ENCODE measurements at places on chromosomes 5 and 9.
A peak's percentile ranks its signal among the peaks of the same experiment; 100 is the strongest.

DNA sequence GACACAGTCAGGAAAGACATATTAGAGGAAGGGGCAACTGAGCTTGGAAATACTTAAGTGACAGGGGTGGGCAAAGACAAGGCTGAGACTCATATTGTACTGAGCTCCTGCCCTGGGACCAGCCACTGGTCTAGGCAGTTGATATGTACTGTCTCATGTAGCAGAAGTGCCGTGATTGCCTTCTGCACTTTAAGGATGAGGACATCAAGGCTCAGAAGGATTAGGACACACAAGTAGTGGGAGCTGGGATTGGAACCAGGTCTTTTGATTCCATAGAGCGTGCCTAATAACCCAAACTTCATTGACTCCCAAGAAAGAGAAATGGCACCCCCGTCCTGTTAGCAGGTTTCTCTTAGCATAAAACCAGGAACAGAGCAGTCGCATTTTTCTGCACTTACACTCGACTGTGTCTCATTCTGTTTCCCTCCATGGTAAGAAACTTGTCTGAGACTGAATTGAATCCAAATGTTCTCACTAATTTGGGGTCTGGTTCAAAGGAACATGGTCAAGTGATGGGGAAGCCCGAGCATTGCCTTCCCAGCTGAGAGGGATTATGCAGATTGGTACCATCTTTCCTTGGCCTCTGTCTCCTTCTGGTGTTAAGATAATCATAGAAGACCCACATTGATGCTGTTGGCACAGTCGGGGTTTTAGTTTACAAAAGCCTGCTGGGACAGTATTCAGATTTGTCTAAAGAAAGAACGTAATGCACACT, 70.4 kb downstream of the ANGPTL2 start:
- no peak for DNase-seq

GRCh38 chr9:26247861-26248260, 569.6 kb upstream of the TUSC1 start:
- no peak for DNase-seq

GRCh38 chr5:132841305-132841704, 10.9 kb upstream of the SHROOM1 start:
- no peak for DNase-seq

DNA sequence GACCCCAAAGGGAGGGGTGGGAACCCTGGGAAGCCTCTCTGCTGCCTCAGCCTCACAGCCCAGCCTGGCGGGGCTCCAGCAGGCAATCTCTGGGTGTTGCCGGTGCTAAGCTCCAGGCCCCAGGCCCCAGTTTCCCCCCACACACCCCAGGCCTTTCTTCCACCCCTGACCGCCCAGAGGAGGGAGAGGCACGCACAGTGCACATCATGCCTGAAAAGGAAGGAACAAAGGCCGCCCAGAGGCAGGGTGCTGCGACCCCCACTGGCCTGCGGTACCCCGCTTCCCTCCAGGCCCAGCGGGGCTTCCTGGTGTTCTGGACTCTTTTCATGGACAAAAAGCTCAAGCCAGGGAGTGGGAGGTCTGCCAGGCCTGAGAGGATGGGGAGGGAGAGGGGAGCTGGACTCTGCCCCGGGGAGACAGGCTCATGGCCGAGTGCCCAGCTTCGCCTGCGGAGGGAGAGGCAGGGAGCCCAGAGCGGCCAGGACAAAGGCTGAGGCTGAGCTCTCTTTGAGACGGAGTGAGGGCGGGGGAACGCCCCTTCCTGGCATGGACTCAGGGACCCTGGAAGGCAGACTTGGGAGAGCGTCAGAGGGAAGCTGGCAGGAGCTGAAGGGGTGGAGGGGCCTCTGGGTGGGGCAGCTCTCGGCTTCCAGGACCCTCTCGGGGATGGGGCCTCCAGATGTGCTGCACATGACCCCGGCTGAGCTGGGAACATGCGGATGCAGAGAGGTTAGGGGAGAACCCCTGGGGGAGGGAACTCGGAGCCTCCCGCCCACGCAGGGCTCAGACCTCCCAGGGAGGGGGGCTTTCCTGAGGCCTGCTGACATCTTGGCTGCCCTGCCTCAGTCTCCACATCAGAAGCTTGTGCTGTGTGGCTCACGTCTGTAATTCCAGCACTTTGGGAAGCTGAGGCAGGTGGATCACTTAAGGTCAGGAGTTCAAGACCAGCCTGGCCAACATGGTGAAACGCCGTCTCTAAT, 1.8 kb upstream of the ENTPD2 start:
- peak; percentile 94 for DNase-seq

DNA sequence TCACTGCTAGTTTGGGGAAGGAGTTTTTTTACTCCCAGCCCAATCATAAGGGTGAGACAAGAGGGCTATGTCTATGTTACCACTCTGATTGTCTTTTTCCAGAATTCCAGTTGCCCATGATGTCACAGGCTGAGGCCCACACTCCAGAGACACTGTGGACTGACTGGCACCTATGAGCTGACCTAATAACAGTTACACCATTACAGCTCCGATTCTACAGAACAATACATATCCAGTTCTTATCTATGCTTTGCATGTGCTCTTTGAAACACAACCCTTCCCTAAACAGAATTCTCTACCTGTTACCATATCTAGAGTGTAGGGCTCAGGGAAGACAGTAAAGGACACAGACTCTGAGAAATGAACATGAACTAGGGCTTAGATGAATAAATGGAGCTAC, 45.7 kb upstream of the ALDOB start:
- DNase-seq, result no peak

DNA sequence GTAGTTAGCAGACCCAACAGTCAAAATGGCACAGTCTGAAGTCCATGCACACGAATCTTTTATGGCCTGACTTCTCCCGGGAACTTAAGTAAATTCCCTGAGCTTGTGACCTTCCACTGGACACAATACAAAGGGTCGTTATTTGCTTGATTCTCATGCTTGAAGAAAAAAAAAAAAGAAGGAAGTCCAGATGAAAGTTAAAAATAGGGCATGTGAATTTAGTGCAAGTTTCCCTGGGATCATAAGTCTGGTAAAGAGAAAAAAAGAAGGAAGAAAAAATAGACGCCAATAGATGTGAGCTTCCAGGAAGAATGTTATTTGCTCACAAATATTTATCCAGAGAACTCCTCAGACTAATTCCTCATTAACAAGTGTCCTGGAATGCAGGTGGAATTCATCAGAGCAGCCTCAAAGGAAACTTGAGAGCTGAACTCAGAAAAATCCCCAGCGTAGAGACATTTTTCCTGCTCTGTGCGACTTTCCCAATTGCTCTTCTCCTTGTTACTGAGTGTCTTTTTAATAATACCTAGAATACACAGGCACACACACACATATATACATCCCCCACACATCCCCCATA, 616.3 kb downstream of the EBF1 start:
- no peak for DNase-seq

GRCh38 chr9:108640230-108640629, 215.6 kb downstream of the ACTL7B start:
- DNase-seq, result no peak

DNA sequence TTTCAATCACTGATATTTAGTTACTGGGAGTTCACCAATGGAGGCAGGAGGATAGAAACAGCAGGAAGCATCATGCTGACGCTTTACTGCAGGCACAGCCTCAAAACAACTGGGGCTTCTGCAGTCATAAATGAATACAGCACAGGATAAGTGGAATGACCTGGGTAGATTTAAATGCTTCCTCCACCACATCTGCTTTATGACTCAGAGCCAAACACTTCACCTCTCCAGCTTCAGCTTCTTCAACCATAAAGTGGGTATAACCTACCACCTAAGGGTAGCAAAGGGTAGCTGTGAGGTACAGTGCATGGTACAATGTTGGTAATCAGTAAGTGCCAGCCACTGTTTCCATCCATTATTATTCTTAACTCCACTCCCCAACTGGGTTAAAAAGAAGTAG, 28.4 kb downstream of the RASEF start:
- no peak for DNase-seq

DNA sequence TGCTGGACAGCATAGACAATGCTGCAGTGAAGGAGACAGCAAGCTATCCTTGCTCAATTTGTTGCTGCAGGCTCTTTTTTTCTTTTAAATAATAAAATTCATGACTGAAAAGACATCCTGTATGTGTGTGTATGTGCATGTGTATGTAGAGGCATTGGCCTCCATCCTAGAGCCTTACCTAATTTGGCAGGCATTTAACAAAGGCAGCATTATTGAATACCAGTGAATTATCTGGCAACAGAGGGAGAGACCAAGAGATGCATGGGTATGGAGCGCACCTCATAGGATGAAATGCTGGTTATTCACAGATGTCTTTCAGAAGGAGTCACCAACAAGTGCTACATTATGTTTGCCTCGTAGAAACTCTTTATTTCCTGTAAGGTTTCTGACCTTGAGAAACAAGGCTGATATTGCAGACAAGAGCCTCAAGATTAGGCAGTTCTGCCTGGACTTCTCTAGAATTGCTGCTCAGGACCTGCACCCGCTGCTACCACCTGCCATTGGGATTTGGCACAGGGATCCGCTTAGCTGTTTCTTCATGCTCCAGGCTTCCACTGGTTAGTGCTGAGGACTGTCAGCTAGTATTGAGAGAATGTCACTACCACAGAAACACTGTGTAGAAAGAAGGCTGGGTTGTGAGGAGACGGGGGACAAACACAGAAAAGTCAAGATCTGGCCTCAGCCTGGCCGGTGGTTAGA, 247.7 kb upstream of the RFX3 start:
- no peak for DNase-seq

DNA sequence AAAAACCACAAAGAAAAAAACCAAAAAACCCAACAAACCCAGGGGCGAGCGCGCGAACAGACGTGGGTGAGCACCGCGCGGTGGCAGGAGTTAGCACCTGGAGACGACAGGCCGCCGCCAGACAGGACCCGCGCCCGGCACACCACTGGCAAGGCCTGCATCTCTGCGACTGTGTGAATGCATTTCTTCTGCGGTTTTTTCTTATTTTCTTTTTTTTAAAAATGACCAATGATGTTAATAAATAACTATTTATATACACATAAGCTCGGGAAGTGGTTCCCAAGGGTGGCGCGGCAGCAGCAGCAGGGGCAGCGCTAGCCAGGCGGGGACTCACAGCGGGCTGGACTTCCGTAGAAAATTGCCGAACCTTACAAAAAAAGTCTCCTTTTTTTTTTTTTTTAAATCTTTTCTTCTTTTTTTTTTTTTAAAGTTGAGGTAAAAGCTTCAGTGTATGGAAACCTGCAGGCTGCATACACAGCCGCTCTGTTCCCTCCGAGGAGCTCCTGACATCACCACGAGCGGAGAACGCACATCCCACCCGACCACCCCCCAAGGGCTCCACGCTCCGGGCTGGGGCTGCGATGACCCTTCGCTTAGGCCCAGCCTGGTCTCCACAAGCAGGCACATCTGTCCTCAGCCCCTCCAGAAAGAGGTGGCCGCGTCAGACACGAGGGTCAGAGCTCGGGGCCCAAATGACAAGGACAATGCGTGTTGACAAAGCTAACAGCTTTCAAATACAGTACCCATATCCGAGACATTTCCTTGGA, 7.4 kb downstream of the BRD3OS start:
- no peak for DNase-seq

Data from fibroblast of the conjunctiva (primary cell).